Dermis blood vessel endothelial cell (primary cell): ENCODE measurements at places on chromosomes 5 and 9.

GRCh38 chr5:95697781-95698681 is 15.2 kb upstream of the SPATA9 start:
- DNase-seq = no peak

GRCh38 chr5:168833936-168834335 is 254.8 kb upstream of the PANK3 start:
- DNase-seq = no peak

DNA sequence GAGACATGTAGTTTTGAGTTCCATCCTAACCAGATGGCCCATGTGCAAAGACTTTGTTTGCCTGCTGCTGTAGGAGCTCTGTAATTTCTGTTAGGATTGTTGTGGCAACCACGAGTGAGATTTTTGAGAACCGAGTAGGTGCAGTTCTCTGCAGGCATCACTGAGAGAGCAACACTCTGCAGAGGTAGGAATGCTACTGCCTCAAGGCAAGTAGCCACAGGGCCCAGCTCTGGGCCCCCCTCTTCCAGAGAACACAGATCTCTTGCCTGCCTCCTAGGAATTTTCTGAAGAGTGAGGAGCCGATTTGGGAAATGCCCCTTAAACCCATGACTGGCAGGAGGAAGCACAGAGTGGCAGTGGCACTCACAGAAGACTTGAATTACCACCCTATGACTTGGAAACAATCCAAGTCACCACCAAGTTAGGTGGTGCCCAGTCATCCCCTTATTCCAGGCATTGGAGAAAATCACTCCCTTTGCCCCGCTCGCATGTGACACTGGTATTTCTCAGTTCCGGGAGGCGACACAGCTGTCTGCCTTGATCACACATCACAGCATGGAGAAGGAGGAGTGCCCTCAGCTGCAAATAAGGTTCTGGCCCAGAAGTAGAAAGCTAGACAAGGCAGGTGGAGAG is 52.5 kb upstream of the SLC2A8 start:
- no peak for DNase-seq

GRCh38 chr5:58447226-58447625 is 12.7 kb downstream of the PLK2 start:
- DNase-seq = no peak

DNA sequence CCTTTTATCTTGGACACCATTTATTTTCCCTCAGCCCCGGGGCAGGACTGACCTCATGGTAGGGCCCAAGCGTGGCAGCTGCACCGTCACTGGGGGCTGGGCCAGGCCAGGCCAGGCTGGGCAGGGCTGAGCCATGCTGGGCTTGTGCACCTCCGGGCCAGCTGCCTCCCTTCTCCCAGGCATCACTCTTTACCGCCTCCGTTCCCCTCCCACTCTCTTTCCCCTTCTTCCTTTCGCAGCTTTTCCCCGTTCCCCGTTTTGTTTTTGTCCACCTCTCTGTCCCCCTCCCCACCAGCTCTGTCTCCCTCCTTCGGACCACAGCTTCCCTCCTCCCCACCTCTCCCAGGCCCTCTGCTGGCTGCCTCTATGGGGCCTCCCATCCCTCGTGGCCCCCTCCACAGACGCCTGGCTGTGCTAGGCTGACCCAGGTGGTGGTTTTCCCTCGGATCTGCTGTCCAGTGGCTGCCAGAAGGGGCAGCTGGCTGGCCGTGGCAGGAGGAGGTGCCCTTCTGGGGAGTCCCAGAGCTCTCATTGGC is 17.9 kb downstream of the FGF18 start:
- DNase-seq = no peak

- no peak for DNase-seq
Measured at GRCh38 chr5:22598796-22599195, 254.3 kb downstream of the CDH12 start.

DNA sequence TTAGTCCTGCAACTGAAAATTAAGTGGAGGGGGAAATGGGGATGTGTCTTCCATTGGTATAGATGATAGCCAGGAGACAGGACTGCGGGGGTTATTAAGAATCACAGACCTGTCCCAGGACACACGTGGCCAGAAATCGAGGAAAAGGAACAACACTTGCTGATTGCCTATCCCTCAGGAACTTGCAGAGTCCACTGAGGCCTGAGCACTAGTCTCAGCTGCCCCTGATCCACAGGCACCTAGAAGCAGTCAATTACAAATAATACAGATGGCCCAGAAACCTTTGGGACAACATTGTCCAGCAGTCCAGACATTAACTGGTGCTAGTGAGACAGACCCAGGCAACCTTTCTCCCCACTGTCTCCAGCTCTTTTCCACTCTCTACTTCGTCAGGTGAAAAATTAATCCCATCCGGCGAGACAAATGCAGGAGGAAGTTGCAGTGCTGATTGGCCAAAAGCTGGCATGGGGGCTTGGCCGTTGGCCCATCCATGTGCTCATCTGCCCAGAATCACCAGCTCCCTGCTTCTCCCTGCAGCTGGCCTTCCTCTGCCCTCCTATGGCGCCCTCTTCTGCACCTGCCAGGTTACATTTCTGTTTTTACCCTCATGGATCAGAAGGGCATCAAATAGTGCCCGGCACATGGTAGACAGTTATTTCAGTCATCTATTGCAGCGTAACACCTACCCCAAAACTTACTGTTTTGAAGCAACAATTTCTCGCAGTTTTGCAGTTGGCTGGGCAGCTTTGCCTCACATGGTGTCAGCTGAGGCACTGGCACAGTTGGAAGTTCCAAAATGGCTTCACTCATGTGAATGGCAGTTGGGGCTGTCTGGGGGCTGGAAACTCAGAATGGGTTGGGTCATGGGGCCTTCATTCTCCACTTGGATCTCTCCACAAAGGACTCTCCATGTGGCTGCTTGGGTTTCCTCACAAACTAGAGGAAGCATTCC is 3.6 kb upstream of the B4GALT1 start:
- DNase-seq = peak; percentile 57

- DNase-seq = peak; percentile 42
Measured at GRCh38 chr5:154642499-154643245, 112.5 kb upstream of the LARP1 start.

DNA sequence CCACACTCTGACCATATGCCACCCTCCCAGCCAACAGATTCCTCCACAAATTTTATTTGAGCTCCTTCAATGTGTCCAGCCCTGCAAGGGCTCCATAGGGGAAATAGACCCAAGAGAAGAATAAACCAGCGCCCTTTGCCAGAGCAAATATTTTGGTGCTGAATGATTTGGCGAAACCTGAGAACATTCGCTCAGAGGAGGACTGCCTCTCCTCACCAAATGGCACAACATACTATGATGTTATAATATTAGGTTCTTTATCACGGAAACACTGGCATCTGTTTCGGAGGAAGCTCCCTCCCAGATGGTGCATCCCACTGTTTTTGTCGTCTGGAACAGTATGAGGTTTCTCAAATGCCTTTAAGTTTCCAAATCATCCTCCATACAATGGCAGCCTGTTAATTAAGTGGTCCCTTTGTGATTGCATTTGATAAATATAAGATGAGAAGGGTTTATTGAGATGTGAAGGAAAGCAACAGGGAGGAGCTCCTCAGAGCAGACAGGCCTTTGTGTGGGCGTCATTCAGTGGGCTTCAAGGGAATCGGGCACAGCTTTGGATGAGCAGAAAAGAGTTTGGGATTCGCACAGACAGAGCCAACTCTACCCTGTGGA is 139.1 kb upstream of the ADRA1B start:
- DNase-seq = no peak

DNA sequence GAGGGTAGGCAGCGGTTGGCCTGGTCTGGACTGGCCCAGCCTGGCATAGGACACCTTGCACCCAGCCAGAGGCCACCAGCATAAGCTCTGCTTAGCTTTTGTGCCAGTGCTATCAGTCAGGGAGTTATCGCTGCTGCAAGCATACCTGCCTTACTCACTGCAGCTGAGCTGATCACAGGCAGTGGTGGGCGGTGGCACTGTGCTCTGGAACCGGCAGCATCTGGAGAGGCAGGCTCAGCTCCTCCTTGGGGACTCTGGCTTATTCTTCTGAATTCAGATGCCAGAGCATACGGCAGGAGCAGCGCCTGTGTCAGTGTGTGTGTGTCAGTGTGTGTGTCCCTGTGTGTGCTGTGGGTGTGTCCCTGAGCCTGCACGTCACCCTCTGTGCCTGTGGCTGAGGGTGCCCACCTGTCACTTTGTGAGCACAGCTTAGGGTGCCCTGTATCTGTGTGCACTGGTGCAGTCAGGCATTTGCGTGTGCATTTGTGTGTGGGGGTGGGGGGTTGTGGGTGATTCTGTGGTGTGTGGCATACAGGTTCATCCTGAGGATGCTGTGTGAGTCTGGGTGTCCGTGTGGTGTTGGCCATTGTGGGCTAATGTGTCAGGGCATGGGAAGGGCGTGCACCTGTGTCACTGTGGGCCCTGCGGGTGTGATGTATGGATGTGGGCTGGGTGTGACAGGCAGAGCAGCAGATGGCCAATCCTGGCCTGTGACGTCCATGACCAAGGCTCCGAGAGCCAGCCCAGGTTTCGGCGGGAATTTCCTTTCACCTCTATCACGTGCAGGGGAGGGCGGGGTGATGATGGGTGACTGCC is 23.5 kb downstream of the LMX1B start:
- DNase-seq = no peak

DNA sequence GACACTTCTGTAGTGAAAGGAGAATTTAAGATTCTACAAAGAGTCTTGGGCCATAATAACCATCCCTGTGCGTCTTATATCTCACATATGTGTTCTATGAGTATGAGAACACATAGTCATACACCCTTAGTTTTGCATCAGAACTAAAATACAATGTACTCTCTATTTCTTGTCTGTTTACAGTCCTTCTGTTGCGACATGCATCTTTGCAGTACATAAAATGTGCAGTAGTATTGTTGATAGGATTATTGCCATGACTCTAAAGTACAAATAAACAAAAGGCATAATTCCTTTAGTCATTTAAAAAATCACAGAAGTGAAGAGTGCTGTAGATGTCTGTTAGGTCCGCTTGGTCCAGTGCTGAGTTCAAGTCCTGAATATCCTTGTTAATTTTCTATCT is 201.9 kb downstream of the NR3C1 start:
- no peak for DNase-seq

GRCh38 chr9:107540164-107540561 is 50.6 kb upstream of the KLF4 start:
- DNase-seq = no peak

GRCh38 chr9:72807765-72808445 is 144.9 kb downstream of the ALDH1A1 start:
- peak; percentile 10 for DNase-seq

- peak; percentile 38 for DNase-seq
Measured at GRCh38 chr5:43367909-43368669, 44.1 kb downstream of the CCL28 start.

GRCh38 chr5:123371575-123372179 is 51.5 kb downstream of the CEP120 start:
- peak; percentile 43 for DNase-seq

- DNase-seq = peak; percentile 96
Measured at GRCh38 chr5:138753794-138754698, 821 bp downstream of the CTNNA1 start.

- DNase-seq = peak; percentile 26
Measured at GRCh38 chr5:66596636-66597182, 516 bp downstream of the MAST4 start.

- no peak for DNase-seq
Measured at GRCh38 chr5:96857924-96858323, 18.4 kb upstream of the ERAP2 start.

- peak; percentile 63 for DNase-seq
Measured at GRCh38 chr5:107670932-107671741, at the start of gene EFNA5. TSS of gene EFNA5 (minus strand) at chr5:107670937.

GRCh38 chr9:129783516-129784361 is 19.2 kb upstream of the TOR1B start:
- DNase-seq = peak; percentile 82

DNA sequence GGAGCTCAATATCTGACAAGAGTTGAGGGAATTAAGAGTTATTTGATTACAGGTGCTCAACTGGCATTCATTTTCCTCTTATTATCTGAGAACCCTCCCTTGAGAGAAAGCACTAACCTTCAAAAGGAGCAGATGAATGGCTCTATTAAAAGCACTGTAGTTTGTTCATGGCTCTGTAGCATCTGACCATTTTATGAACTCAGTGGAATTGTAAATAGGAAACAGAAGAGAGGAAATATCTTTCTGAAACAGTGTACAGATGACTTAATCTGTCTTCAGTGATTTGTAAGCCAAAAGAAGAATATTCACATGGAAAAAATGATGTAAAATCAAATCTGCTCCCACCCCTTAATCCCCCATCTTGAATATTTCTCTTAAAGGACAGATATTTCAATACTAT is 810.4 kb upstream of the GRAMD2B start:
- DNase-seq = peak; percentile 38

- DNase-seq = no peak
Measured at GRCh38 chr5:23579566-23579965, 72.2 kb downstream of the PRDM9 start.

- DNase-seq = no peak
Measured at GRCh38 chr5:93277051-93277450, 304.0 kb downstream of the NR2F1-AS1 start.

DNA sequence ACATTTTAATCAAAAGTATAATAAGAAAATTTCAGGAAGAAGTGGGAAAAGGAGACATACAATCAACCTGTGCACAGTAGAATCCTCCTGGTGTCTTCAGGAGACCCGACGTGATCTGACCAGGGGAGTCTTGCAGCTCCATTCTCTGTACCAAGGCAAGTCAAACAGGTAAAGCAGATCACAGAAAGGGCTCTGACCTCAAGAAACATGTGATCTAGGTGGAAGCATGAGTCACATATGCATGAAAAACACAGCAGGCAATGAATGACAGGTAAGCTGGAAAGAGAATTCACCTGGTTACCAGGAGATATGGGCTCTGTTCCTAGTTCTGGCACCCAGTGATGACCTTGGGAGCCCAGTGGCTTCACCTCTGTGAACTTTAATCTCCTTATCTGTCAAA is 19.4 kb upstream of the FABP6 start:
- no peak for DNase-seq

- no peak for DNase-seq
Measured at GRCh38 chr9:112119225-112120029, 55.7 kb downstream of the SUSD1 start.

GRCh38 chr5:73395256-73395655 is 53.3 kb downstream of the FOXD1 start:
- DNase-seq = no peak

- DNase-seq = peak; percentile 17
Measured at GRCh38 chr9:88533951-88534455, 975 bp upstream of the NXNL2 start.

GRCh38 chr9:131668439-131669268 is 71.2 kb downstream of the RAPGEF1 start:
- peak; percentile 65 for DNase-seq

- DNase-seq = no peak
Measured at GRCh38 chr5:124963236-124963919, 216.9 kb upstream of the ZNF608 start.
